ENCODE measurements at places on chromosomes 1 and 21.
A peak's percentile ranks its signal among the peaks of the same experiment; 100 is the strongest.

DNA sequence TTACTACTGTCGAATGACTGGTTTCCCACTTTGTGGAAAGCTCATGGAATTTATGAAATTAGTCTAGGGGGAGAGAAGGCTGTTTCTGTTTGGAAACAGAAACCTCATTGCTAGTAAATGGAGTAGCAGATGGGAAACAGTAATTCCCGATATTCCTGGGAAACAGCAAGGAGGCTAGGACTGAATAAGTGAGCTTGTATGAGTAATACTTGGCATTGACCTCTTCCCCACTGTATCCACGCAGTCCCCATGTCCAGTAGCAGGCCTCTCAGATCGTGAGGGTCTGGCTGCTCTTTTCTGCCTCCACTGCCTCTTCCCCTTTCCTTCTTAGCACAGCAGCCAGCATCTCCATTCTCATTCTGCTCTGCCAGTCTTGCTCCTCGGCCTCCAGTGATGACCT, 75.5 kb downstream of the PRDM2 start:
- DNase-seq: no peak

DNA sequence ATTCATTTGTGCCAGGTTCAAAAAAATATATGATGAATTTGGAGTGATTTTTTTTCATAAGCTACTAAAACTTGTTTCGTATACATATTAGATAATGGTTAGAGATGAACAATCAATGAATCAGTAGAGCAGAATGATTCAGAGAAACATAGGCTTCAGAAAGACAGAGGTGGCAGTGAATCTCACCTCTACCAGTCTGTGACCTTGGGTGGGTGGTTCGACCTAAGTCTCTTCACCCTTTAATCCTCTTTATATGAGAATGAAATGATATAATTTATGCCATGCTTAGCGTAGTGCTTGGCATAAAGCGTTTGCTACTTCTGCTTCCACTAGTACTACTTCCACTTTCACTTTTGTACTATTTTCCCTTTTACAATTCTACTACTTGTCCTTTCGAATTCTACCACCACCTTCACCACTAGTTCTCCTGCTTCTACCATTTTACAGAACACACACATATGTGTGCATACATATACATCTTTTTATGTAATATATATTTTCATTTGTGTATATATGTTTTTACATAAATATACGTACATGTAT, 45.1 kb downstream of the FYB2 start:
- DNase-seq: no peak

GRCh38 chr1:93608187-93609109, 73.2 kb downstream of the BCAR3 start:
- peak; percentile 59 for DNase-seq

DNA sequence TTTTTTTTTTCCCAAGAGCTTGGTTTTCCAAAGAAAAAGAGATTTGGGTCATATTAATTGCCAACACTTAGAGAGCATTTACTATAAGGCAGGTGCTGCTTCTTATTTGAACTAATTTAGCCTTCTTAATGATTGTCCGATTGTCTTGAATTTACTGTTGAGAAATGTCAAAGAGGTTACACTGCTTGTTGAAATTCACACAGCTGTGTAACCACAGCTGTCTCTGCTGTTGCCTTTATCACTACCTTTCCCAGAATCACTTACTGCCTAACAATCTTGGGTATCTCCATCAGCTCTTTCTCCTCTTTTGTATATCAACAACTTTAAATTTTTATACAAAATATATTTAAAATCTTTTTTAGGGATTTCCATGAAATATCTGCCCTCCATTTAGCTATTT, 115.6 kb downstream of the UCHL5 start:
- DNase-seq: no peak

GRCh38 chr1:41397753-41398330, 36.6 kb downstream of the FOXO6 start:
- DNase-seq: no peak

GRCh38 chr1:119253366-119253765, 112.9 kb upstream of the WARS2 start:
- peak; percentile 26 for DNase-seq

DNA sequence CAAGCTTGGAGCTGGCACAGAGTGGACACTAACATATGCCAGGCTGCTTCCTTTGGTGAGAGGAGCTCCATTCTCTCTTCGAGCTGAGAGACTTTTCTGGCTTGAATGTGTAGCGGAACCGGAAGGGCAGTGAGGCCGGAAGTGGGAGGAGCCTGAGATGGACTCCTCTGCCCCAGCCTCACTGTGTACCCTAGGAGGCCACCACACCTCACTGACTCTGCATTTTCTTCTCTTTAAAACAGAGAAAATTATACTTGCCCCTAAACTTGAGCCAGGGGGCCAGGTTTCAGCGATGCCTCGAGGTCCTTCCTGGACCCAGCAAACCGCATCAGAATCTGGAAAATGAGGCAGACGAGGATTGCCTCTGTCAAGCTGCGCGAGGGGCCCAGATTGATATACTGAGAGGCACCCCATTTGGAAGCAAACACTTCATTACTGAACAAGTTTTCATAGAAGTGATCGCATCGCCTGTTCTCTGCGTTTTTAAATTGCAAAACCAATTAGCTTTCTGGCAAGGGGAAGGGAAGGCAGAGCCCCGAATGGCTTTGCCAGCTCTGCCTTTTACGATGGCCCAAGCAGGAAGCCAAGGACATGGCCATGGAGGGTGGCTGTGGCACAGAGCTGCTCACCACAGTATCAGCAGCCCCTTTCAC, 708.1 kb downstream of the PTPRU start:
- DNase-seq: no peak
